Fibroblast of the aortic adventitia (primary cell): ENCODE measurements at places on chromosomes 1 and 21. TPM values are rescaled to one million over a fixed set of nuclear protein-coding genes. Genes with fewer than 3 reads are reported as not detected.

Gene ZNF695
- total RNA-seq: 0.82 and 1.4 TPM in 2 replicates

Gene ANKRD34A
- total RNA-seq: 0.65 and 0.99 TPM in 2 replicates

Gene S100A11
- total RNA-seq: 28.9 and 381 TPM in 2 replicates

Gene DIO1
- total RNA-seq: not detected in 2 replicates

Gene NR1I3
- not detected in 2 replicates for total RNA-seq

Gene CELA3B
- not detected in 2 replicates for total RNA-seq

Gene MMEL1
- total RNA-seq: not detected in 2 replicates

Gene ASPM
- 7.5 and 52.4 TPM in 2 replicates for total RNA-seq

Gene PLA2G5
- 0.36 and 1.1 TPM in 2 replicates for total RNA-seq

Gene FAM167B
- 1.4 and 2.1 TPM in 2 replicates for total RNA-seq

Gene AMY1B
- total RNA-seq: not detected in 2 replicates

Gene EFNA3
- total RNA-seq: 0.90 TPM in 1 of 2 replicates, not detected in the other

Gene S100A10
- total RNA-seq: 271 and 340 TPM in 2 replicates

Gene IGSF3
- 0.27 TPM in 1 of 2 replicates, not detected in the other for total RNA-seq

Gene SMCP
- not detected in 2 replicates for total RNA-seq

Gene PARP1
- total RNA-seq: 67.8 and 67.9 TPM in 2 replicates

Gene GJA8
- total RNA-seq: not detected in 2 replicates

Gene NLRP3
- under 0.01 TPM in 1 of 2 replicates, not detected in the other for total RNA-seq

Gene HMGCS2
- not detected in 2 replicates for total RNA-seq

Gene RGS18
- total RNA-seq: not detected in 2 replicates

Gene CC2D1B
- 25.5 and 26.4 TPM in 2 replicates for total RNA-seq

Gene DYRK3
- total RNA-seq: 19.7 and 27.7 TPM in 2 replicates

Gene TENT5C
- total RNA-seq: 0.45 and 5.5 TPM in 2 replicates

Gene C1orf232
- not detected in 2 replicates for total RNA-seq

Gene RAB3B
- total RNA-seq: 3.6 and 63.4 TPM in 2 replicates

Gene AADACL4
- total RNA-seq: not detected in 2 replicates

Gene C1orf21
- 41.0 and 47.3 TPM in 2 replicates for total RNA-seq

Gene ZNF281
- 7.0 and 29.7 TPM in 2 replicates for total RNA-seq

Gene SLAMF8
- not detected in 2 replicates for total RNA-seq

Gene ZFP69B
- total RNA-seq: 6.1 and 8.5 TPM in 2 replicates

Gene DMRTA2
- 0.18 TPM in 1 of 2 replicates, not detected in the other for total RNA-seq

Gene SNX7
- 80.3 and 83.0 TPM in 2 replicates for total RNA-seq

Gene PADI4
- not detected in 2 replicates for total RNA-seq

Gene CHI3L1
- 3.0 and 5.5 TPM in 2 replicates for total RNA-seq

Gene TTC39A
- total RNA-seq: 0.25 and 2.0 TPM in 2 replicates

Gene SH2D5
- 1.6 and 3.2 TPM in 2 replicates for total RNA-seq

Gene LCE1F
- not detected in 2 replicates for total RNA-seq

Gene KRTAP12-2
- not detected in 2 replicates for total RNA-seq

Gene DISC1
- 4.7 and 8.8 TPM in 2 replicates for total RNA-seq

Gene TTC4
- total RNA-seq: 19.3 and 28.0 TPM in 2 replicates

Gene HPDL
- 1.1 and 1.4 TPM in 2 replicates for total RNA-seq

Gene EPHA10
- not detected in 2 replicates for total RNA-seq

Gene RHD
- total RNA-seq: not detected in 2 replicates

Gene CFHR5
- not detected in 2 replicates for total RNA-seq

Gene AK4
- total RNA-seq: 10.6 and 20.0 TPM in 2 replicates

Gene SELP
- total RNA-seq: under 0.01 TPM in 1 of 2 replicates, not detected in the other

Gene CD34
- 0.27 and 4.8 TPM in 2 replicates for total RNA-seq

Gene SPRR5
- total RNA-seq: not detected in 2 replicates

Gene VASH2
- 0.90 and 3.3 TPM in 2 replicates for total RNA-seq

Gene KIF21B
- total RNA-seq: under 0.01 TPM in 1 of 2 replicates, not detected in the other

Gene CCDC24
- 2.6 TPM in 2 replicates for total RNA-seq

Gene RGS7
- total RNA-seq: 0.63 TPM in 1 of 2 replicates, not detected in the other

Gene PCAT6
- total RNA-seq: not detected in 2 replicates

Gene OR10R2
- total RNA-seq: not detected in 2 replicates

Gene S100B
- total RNA-seq: 1.1 and 1.2 TPM in 2 replicates

Gene MRPL37
- total RNA-seq: 67.1 and 98.7 TPM in 2 replicates

Gene SELL
- total RNA-seq: 0.27 and 2.5 TPM in 2 replicates

Gene PTGFR
- 34.3 and 77.5 TPM in 2 replicates for total RNA-seq

Gene ANGPTL3
- under 0.01 TPM in 1 of 2 replicates, not detected in the other for total RNA-seq
